ENCODE measurements at places on chromosomes 16 and 17.
A peak's percentile ranks its signal among the peaks of the same experiment; 100 is the strongest.

GRCh38 chr16:83953796-83954576 is 946 bp downstream of the OSGIN1 start:
- DNase-seq, result peak; percentile 38

GRCh38 chr17:44074231-44074910 is 3.8 kb downstream of the G6PC3 start:
- DNase-seq, result no peak

GRCh38 chr16:52597073-52597771 is 50.3 kb upstream of the TOX3 start:
- no peak for DNase-seq

DNA sequence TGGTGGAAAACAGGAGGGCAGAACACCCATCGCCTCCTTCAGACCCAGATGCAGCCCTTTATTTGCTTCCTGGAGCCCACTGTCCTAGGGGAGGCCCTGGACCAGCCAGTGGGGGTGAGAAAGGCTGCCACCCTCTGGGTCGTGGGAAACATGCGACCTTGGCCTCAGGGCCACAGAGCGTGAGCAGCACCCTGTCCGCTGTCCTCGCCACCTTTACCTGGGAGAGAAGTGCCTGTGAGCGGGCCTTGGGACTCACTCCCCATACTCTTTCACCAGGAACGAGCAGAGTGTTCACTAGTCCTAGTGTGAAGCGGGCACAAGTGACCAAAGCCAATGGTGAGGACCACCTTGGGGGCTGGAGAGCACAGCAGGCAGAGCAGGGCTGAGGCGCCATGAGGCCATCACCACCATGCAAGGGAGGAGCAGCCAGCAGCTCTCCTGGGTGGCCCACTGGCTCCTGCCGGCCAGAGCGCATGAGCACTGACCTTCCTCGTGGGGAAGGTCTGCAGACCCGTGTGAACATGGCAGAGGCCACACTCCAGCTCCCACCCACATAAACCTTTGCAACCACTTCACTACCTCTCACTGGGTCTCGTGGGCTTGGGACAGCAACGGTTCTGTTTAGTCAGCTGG is 8.5 kb downstream of the SMCR8 start:
- no peak for DNase-seq

DNA sequence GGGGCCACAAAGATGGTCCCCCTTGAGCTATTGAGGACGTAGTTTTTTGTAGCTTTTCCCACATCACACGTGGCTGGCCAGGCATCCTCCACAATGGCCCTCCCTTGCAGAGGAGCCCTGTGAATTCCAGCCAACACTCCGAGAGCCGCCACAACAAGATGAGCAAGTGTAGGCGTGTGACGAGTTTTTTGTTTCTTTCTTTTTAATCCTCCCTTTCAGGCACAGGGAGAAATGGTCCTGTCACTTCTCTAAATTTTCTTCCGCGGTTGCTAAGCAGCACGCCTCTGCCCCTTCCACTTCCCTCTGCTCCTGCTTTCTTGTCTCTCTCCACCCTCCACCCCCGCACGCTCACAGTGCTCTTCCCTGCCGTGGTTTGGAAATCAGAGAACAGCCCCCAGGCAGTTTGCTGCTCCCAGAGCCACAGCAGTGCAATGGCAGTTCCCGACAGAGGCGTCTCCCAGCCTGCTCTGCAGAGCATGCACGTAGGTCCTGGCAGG is 68.0 kb upstream of the MRTFB start:
- no peak for DNase-seq

GRCh38 chr16:46618516-46618915 is 2.7 kb downstream of the SHCBP1 start:
- no peak for DNase-seq

- DNase-seq, result no peak
Observed at GRCh38 chr17:79843816-79844800, 4.9 kb upstream of the CBX4 start.

GRCh38 chr17:60914078-60914477 is 236.4 kb downstream of the BCAS3 start:
- DNase-seq, result no peak

GRCh38 chr16:29007730-29008593 is 23.1 kb downstream of the LAT start:
- DNase-seq, result no peak

- DNase-seq, result no peak
Observed at GRCh38 chr17:8337802-8338752, 1.6 kb upstream of the ODF4 start.

GRCh38 chr17:73932216-73932749 is 271.2 kb upstream of the RPL38 start:
- DNase-seq, result no peak

- DNase-seq, result no peak
Observed at GRCh38 chr16:25110387-25110947, 1.1 kb upstream of the LCMT1 start.

DNA sequence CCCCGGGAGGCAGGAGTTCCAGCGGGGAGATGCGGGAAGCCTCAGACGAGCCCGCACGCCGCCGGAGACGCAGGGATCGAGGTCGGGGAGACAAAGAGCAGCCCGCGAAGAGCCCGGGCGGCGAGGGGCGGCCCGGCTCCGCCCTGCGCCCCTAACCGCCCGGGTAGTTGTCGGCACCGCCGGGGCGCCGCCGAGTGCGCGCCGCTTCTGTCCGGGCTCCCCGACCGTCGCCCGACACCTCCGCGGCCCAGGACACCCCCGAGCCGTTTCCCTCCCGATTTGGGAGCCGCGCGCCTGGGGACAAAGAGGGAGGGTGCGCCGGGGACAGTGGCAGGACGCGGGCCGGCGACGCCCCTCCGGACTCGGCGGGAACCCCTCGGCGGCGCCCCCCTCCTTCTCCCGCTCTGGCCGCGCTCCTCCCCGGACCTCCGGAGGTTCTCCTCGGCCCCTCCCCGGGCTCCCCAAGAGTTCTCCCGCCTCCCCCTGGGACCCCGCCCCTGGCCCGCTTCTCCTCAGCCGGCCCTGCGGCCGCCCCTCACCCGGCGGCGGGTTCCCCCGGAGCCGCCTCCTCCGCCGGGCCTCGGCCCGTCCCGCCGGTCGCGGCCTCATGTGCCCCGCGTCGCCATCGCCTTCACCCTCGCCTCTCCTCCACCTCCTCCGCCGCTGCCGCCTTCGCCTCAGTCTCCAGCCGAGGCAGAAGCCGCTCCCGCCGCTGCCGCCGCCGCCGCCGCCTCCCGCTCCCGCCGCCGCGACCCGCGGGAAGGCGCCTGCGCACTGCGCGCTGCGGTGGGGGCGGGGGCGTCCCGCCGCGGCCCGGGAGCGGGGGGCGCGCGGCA is at the start of gene GJC1:
TSS of gene GJC1 (minus strand) at position 765 of the 836 bp plus-strand sequence. CDS start 24,470 bp downstream, outside the sequence.
- no peak for DNase-seq

GRCh38 chr17:58291246-58291645 is 10.5 kb upstream of the MPO start:
- DNase-seq, result no peak

- DNase-seq, result peak; percentile 22
Observed at GRCh38 chr17:27497696-27498095, 41.4 kb downstream of the KSR1 start.

DNA sequence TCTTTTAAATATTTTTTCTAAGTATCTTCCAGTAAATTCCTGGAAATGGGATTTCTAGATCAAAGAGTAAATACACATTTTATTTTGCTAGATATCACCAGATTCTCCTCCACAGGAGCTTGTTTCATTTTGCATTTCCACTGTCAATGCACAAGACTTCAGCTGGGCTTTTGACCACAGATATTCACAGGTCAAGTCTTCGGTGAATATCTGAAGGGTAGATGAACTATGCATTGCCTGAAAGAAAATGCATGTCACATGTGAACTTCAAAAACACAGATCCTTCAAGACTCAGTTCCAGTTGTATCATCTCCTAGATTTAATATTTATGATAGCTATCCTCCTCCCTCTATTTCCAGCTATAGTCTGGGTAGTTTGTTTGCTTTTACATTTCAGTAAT is 963.6 kb upstream of the GOT2 start:
- DNase-seq, result no peak

GRCh38 chr17:82605939-82606600 is 42.2 kb downstream of the WDR45B start:
- no peak for DNase-seq

GRCh38 chr17:80931421-80932265 is 60.0 kb upstream of the CHMP6 start:
- no peak for DNase-seq

- no peak for DNase-seq
Observed at GRCh38 chr16:69049603-69050375, 55.7 kb upstream of the HAS3 start.

- DNase-seq, result no peak
Observed at GRCh38 chr16:21600031-21600773, 825 bp downstream of the METTL9 start.

DNA sequence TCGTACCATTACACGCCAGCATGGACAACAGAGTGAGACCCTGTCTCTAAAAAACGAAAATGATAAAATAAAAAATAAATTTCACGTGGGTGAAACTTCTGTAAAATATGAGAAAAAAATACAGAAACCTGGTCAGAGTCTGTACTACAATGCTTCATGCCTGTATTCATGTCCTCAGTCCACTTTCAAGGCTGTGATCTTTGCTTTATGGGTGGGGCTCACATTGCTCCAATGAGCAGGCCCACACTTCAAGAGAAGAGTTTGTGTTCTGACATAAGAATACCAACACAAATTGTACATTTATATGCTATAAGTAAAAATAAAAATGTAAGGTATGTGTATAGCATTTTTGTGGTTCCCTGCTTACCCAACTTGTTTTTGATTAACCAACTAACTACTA is 32.2 kb upstream of the ABCA3 start:
- no peak for DNase-seq

DNA sequence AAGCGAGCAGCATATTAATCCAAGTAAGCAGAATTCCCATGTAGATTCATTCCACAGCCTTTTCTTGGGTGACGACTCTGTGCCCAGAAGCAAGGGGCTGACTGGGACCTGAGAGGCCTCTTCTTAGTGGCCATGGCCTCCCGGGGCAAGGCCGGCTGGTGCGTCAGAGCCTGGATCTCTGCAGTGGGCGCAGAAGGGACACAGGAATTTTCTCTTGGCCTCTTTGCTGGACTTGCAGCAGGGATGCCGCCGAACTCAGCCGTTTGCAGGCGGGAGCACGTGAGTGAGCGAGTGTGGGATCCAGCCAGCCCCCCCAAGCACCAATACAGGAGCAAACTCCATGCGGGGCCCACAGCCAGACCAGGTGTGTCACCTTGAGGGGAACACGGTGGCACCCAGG is 151.8 kb downstream of the RPTOR start:
- no peak for DNase-seq

DNA sequence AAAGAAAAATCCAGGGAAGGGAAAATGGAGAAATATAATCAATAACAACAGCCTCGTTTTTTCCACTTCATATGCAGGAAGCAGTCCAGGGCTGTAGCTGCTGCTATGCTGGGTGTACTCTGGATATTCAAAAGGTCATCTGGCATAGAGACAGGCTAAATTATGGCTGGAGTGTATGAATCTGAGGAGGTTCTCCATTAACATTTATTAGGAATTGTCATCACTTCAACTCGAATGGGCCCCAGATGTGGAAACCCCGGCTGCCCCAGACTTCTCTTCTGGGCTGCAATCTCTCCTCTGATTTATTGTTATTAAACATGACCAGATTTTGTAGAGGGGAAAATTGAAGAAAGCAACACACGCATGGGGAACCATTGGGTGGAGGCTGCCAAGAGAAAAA is 33.5 kb upstream of the SKAP1 start:
- DNase-seq, result no peak

- DNase-seq, result no peak
Observed at GRCh38 chr16:78748220-78748929, 648.9 kb downstream of the WWOX start.

- no peak for DNase-seq
Observed at GRCh38 chr16:30456302-30456701, 10.6 kb upstream of the SEPHS2 start.

Measured in LNCaP clone FGC (cell line).